Left hindlimb (tissue), 1 donor: ENCODE measurements at places on chromosomes 6 and 20.

DNA sequence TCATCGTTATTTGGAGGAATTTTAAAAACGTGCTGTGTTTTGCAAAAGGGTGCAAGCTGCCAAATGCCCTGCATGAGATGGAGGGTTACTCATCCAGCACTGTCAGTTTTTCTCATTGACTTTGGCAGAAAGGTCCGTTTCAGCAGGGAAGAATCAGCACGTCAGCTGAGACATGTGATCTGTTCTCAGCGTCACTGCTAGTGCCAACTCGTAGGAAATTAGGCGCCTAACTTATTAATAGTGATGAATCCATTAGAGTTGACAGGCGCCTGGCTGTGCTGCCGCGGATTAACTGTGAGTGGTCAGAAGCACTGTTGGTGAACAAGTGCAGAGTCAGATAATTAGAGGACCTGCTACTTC is 175.5 kb upstream of the FOXQ1 start:
- no peak for DNase-seq

DNA sequence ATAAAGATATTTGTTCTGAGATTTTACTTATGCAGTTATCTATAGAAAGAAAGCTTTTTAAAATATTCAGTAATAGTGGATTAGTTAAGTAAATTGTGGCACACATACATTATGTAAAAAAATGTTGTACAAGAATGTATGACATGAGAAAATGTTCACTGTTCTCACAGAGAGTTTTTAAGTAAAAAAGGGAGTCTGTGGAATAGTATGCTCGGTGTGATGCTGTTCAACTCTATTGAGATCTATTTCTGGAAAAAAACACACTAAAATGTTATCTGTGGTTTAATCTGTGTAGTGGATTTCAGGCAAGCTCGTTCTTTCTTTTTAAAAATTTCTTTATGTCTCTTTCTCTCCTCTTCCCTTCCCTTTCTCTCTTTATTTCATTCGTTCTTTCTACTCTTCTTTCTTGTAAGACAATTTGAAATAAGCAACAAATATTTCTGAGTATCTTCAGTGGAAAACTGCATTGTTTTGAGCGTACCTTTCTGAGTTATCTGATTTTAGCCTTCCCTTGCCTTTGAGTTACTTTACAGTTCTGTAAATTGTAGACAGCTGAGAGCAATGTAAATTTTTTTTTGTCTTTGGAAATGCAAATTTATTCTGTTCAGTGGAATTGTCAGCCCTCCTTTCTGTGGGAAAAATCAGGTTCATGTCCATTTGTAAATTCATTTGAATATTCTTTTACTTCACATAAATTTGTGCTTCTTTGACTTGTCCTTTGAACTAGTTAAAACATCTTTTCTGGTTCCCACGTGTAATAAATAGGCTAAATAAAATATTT is 229.0 kb upstream of the NOX3 start:
- no peak for DNase-seq

- DNase-seq = no peak
Observed at GRCh38 chr20:15756002-15756753, 817.1 kb downstream of the KIF16B start.

GRCh38 chr6:108564178-108564577 is 3.5 kb downstream of the FOXO3 start:
- DNase-seq = no peak

DNA sequence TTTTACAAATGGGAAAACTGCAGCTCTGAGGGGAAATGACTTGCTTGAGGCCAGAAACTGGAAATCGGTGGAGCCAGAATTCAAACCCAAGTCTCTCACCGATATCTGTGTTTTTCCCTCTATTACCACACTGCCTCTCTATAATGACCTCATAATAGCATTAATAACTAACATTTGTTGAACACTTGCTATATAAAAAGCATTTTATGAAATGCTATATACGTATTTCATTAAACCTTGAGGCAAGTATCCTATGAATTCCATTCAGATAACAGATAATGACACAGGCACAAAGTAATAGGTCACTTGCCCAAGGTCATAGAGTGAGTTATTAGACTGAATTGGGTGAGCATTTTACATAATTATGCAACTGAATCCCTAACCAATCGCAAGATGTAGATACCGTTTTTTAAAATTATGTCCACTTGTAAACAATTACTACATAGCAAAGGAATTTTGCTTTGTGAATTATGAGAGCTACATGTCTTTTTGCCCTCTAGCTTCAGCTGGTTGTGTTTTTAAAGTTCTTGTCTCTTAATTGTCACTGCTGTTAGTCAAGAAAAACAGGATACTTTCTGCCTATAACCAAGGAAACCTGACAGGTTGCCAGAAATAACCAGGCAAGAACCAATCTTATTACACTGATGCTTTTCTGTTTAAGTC is 4.7 kb downstream of the DSN1 start:
- DNase-seq = no peak

DNA sequence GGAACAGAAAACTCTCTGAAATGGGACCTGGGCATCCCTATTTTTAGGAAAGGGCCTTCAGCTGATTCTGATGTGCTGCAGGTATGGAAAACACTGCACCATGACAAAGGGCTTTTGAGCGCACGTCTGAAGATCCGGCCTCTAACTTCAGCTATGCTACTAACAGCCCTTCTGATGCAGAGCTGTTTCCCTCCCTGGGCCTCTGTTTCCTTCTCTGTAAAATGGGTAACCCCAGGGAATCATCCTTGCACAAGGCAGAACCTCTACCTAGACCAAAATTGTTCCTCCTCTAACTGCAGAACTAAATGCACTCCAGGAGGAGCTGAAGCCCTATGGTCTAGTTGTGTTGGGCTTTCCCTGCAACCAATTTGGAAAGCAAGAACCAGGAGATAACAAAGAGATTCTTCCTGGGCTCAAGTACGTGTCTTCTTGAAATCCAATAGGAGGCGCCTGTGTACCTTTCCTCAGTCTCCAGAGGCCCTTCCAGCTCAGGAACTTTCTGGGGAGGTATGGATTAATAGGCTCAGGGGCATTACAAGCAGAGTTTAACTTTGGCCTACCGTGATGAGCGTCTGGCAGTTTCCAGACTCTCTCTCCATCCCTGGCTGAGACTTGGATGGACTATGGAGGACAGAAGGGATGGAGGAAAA is 5.9 kb downstream of the GPX5 start:
- DNase-seq = no peak

GRCh38 chr6:99114769-99115406 is 167.1 kb upstream of the FBXL4 start:
- DNase-seq = no peak

DNA sequence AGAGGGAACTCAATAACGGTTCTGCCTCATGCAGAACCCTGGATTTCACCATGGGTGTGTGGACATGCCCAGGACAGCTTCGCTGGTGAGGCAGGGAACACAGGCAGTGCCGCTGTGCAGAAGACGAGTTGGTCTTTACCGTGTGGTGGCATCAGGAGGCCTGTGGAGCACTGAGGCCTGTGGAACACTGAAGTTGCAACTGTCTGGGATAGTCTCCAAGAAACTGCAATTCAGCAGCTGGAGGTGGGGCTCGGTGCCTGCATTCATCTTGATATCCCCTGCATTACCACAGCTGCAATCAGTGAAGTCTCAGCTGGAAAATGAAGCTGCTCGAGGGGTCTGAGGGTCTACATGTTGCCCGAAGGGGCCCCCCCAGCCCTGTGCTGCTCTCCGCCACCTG is 202.4 kb upstream of the CDH4 start:
- no peak for DNase-seq

- DNase-seq = peak; percentile 72
Observed at GRCh38 chr20:4150070-4150441, 134.7 kb upstream of the RNF24 start.

GRCh38 chr6:118042855-118043254 is 135.8 kb downstream of the SLC35F1 start:
- DNase-seq = no peak

DNA sequence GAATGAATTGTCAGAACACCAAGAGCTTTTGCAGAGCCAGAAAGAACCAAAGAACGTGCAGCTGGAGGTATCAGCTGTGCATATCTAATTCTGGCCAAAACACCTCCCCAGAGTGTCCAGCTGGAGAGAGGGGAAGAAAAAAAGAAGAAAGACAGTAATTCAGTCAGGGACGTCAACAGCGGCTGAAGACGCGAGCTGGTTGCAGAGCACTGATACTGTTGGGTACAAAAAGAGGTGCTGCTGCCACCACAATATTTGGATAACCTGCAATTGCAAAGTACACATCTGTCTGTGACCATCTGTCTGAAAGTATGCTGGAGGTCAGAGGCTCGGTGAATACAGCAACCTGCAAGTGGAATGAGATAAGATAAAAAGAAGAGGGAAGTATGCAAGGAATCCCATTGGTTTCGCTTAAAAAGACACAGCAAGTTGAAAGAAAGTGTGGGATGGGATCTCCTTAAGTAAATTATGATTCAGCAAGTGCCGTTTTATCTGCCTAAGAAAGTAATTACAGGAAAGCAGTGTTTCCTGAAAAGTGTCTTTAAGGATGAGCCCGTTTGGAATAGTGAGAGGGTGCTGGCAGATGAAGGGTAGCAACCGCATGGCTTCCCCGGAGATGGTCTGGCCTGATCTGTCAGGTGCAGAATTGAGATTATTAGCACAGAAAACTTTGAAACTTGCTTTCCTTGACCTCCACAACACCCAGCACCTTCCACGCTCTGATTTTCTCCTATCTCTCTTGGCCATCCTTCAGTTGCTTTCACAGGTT is 189.9 kb upstream of the PRDM1 start:
- no peak for DNase-seq

GRCh38 chr20:44678990-44679611 is 27.6 kb upstream of the ADA start:
- no peak for DNase-seq

DNA sequence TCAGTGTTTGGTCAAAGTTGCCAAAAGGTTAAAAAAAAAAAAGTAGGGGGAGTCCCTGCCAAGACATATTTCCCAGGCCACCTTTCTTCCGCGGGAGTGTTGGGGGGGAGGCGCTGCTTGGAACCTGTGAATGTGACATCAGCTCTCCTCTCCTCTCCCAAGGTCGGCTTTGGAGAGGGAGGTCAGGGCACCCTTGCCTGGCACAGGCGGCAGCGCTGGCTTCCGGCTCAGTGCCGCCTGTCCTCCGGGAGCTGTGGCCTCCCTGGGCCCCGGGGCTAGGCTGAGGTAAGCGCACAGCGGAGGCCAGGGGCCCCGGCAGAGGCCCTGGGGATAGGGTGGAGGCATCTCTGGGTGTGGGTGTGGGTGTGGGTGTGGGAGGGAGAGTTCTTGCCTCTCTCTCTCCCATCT is 1.9 kb upstream of the EDN1 start:
- no peak for DNase-seq

- DNase-seq = no peak
Observed at GRCh38 chr6:32890831-32891230, 36.8 kb downstream of the PSMB9 start.

DNA sequence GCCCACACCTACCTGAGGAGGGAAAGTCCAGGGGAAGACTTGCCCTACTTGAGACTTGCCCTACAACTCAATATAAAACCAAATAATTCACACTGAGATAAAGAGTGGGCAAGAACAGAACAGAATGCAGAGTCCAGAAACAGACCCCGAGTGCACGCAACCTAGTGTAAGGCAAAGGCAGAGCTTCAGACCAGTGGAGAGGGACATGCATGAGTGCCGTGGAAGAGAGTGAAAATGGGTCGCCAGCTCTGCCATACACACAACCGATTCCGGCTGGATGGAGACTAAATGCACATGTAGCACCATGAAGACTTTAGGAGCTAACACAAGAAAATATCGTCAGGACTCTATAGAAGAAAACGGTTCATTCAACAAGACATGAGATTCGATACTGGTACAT is 58.8 kb upstream of the CST7 start:
- DNase-seq = no peak

- no peak for DNase-seq
Observed at GRCh38 chr6:45387236-45387635, 9.5 kb upstream of the SUPT3H start.

DNA sequence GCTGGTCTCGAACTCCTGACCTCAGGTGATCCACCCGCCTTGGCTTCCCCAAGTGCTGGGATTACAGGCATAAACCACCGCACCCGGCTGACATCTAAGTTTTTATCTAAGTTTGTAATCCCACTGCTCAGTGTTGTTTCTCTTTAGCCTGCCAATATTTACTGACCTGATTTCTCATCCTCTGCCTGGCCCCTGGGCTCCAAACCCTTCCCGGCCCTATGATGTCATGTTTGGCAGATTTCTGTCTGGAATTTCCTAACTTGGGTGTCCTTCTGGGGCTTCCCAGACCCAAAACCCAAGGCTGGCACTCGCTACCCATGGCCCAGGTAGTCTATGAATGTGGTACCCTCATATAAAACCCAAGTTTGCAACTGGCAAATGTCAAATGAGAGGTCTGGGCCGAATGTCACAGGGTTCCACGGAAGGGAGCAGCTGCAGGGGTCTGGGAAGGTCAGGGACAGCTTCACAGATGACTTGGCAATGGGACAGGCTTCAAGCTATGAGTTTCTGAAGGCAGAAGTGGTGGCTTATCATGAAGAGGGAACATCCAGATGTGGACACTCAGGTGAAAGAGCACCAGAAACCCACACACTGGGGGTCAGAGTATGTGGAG is 54.9 kb downstream of the TMEM170B start:
- DNase-seq = no peak

DNA sequence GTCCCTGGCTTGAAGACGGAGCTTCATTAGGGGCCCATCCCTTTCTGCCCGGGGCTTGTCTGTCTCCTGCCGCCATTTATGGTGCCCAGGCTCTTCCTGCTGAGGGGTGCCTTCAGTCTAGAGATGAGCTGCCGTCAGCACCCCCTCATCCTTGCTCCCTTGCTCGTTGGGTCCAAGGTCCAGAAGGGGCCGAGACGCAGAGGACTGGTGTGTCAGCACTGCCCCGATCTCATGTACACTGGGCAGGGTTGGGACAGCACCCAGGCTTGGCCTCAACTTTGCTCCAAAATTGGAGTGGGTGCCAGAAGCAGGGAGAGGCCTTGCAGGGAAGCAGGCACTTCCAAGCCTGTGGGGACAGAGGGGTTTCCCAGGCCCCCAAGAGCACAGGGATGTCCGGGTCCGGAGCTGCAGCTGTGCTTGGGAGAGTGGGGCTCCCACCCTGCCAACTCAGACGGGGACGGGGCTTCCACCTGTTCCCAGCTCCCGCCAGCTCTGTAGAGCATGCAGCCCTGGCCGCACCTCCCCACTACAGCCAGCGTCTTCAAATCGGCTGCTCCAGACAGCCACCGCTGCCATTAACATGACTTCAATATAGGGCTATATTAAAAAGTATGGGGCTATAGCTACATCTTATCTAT is 488.8 kb downstream of the TENT5A start:
- no peak for DNase-seq

DNA sequence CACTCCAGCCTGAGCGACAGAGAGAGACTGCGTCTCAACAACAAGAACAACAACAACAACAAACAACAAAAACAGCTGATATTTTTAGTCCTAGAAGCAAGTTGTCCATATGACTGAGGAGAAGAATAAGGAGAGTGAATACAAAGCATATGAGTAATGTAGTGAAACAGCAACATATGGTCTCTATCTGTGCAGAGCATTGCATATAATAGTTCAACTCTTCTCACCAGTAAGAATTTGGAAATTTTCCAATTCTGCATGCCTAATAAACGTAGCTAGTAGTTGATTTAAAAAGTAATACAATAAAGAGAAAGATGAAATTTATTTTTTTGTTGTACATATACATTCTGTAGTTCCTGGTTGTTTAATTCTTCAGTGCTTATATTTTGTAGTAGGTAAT is 129.7 kb upstream of the FAM83B start:
- DNase-seq = no peak
